ENCODE measurements at places on chromosomes 6 and 20.

GRCh38 chr6:40585223-40585622 is 1.9 kb downstream of the LRFN2 start:
- no peak for DNase-seq

- no peak for DNase-seq
Observed at GRCh38 chr20:14454296-14454695, 116.9 kb upstream of the FLRT3 start.

GRCh38 chr6:135451617-135452190 is 45.8 kb downstream of the AHI1 start:
- DNase-seq = no peak

DNA sequence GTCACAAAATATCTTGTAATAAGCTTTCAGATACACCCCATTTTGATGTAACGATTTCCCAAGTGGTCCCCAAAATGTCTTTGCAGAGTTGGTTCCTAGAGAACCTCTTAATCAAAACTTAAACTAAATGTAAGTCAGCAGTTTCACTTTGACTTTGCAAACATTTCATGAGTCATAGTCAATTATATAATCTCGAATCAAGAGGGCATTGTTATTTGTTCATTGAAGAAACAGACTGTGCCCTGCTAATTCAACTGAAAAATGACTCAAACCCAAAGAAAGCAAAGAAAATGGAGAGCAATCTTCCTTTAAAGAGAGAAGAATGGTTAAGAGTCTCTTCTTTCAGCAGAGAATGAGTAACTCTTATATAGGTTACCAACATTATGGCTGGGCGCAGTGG is 58.3 kb downstream of the IPCEF1 start:
- no peak for DNase-seq

- DNase-seq = no peak
Observed at GRCh38 chr6:124535746-124536145, 426.5 kb upstream of the RNF217 start.

DNA sequence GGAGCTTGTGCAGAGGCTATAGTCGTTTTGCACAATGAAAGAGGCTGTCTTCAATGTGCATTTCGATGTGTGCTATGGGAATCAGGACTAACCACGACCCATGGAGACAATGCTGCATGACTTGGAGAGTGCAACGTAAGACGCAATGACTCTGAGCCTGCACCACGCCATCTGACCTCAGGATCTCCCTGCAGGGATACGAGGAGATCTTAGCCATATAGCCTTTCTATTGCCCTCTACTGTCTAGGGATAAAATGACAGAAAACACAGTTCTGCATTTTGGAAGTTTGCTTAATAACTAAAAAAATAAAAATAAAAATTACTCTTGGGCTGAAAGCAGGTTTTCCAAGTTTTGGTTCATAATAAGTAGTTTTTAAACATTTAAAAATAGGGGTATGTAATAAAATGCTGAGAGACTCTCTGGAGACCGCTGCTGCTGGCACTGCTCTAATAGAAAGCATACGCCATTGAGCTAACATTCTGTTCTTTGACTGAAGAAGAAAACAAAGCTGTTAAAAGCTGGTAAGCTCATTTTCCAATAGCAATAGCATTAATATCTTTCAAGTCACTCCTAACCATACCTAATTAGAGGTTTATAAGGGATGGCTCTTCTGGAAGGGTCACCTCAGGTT is 87.2 kb downstream of the PDE7B start:
- DNase-seq = no peak

DNA sequence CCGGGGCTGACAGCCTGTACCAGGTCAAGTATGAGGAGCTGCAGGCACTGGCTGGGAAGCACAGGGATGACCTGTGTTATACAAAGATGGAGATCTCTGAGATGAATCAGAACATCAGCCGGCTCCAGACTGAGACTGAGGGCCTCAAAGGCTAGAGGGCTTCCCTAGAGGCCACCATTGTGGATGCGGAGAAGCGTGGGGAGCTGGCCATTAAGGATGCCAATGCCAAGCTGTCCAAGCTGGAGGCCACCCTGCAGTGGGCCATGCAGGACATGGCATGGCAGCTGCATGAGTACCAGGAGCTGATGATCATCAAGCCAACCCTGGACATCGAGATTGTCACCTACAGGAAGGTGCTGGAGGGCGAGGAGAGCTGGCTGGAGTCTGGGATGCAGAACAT is 46.8 kb downstream of the KIAA0319 start:
- no peak for DNase-seq

DNA sequence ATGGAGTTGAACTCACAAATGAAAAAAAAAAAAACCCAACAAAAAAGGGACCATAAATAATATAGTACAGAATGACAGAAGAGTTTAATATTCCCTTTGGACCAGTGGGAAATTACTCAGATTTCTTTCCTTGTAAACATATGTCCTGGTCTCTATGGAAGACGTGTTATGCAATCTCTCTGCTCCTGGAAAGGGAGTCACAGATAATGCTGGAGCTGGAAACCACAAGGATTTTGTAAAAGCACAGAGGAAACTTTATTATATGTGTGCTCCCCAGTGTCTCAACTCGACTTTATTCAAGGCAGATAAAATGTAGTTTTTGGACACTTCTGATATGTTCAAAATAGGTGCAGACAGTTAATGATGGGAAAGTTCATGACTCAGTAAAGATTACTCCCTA is 88.1 kb upstream of the ZFP64 start:
- DNase-seq = no peak

DNA sequence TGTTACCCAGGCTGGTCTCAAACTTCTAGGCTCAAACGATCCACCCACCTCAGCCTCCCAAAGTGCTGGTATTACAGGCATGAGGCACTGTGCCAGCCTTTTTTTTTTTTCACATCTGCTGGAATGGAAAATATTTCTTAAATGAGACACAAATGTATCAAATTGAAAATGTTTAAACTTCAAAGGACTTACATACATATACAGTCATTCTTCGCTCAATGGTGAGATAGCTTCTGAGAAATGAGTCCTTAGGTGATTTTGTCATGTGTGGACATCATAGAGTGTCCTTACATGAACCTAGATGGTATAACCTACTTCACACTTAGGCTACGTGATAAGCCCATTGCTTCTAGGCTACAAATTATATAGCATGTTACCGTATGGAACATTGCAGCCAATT is 43.1 kb downstream of the MICA start:
- DNase-seq = no peak

DNA sequence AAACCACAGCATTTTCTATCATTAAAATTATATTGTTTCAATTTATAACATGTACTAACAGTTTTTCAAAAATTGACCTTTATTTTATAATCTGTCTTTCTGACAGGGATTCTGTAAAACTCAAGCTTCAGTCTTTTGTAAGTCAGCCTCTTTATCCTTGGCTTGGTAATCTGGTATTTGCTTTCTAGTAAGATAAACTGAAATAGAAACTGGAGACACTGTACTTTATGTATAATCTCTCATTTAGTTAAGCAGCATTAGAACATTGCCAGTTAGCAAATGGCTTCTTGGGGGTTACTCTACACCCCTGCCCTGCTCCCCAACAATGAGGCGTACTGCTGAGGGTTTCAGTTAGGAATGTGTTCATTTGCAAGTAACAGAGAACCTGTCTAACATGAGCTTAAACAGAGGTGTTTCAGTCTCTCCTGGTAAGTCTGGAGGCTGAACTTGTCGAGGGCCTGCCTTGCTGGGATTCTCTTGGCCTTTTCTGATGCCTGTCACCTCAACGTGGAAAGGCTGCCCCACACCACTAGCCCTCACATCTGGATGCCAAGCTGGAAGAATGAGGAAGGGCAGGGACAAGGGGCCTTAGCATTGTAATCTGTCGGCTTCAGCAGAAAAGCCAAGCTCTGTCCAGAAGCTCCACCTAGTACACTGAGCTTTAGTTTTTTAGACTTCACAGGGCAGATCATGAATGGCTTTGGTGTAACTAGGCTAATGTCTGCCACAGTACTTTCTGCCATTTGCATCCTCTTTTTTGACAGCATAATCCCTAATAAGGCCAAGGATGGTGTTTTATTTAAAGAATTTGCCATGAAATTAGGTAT is 34.8 kb downstream of the SH3BGRL2 start:
- DNase-seq = no peak

Measured in liver (tissue), 10 donors.